ENCODE measurements at places on chromosomes 6 and 20.

- peaks cover 4% of the 10 kb centered on the region for H3K36me3 ChIP-seq
- peaks cover 59% of the 10 kb centered on the region for H3K4me1 ChIP-seq
These were observed 104.3 kb upstream of the BEND6 start for GRCh38 chr6:56850626-56851025.

- no peak for DNase-seq
- H3K4me1 ChIP-seq = peaks cover 10% of the 10 kb centered on the region
- H3K27me3 ChIP-seq = no peaks in the 10 kb centered on the region
- no peak overlapping the region for H3K4me3 ChIP-seq
These were observed 53.6 kb upstream of the SIRPA start for GRCh38 chr20:1841554-1842140.

- peaks cover 47% of the 10 kb centered on the region for H3K27me3 ChIP-seq
- no peaks in the 10 kb centered on the region for H3K36me3 ChIP-seq
- no peak overlapping the region for H3K27ac ChIP-seq
- H3K4me3 ChIP-seq = no peak overlapping the region
- DNase-seq = no peak
- H3K4me1 ChIP-seq = peaks cover 36% of the 10 kb centered on the region
These were observed 2.9 kb upstream of the MDFI start for GRCh38 chr6:41635365-41635764.

DNA sequence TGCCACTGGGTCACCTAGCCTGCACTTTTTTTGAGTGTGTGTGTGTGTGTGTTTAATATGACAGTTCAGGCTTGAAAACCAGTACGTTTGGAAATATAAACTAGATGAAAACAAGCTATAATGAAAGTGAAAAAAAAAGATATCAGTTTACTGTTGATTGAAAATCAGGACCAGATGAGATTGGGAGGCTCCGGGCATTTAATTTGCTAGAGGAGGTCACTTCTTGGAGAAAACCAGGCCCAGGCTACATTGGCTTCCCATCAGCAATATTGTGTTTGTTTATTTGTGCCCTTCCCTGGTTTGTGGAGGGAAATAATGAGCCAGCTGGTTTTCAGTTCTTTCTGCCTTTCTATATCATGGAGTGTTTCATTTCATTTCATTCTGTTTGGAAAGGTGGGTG is 246.6 kb upstream of the JAG1 start:
- peaks cover 7% of the 10 kb centered on the region for H3K4me1 ChIP-seq
- no peak overlapping the region for H3K4me3 ChIP-seq
- H3K36me3 ChIP-seq = no peaks in the 10 kb centered on the region
- no peak for DNase-seq
- H3K27ac ChIP-seq = no peak overlapping the region

- no peak overlapping the region for H3K27ac ChIP-seq
- peaks cover 15% of the 10 kb centered on the region for H3K27me3 ChIP-seq
- no peak for DNase-seq
- peaks cover 46% of the 10 kb centered on the region for H3K4me1 ChIP-seq
- no peaks in the 10 kb centered on the region for H3K36me3 ChIP-seq
These were observed 815 bp upstream of the ITPR3 start for GRCh38 chr6:33620158-33620855.

DNA sequence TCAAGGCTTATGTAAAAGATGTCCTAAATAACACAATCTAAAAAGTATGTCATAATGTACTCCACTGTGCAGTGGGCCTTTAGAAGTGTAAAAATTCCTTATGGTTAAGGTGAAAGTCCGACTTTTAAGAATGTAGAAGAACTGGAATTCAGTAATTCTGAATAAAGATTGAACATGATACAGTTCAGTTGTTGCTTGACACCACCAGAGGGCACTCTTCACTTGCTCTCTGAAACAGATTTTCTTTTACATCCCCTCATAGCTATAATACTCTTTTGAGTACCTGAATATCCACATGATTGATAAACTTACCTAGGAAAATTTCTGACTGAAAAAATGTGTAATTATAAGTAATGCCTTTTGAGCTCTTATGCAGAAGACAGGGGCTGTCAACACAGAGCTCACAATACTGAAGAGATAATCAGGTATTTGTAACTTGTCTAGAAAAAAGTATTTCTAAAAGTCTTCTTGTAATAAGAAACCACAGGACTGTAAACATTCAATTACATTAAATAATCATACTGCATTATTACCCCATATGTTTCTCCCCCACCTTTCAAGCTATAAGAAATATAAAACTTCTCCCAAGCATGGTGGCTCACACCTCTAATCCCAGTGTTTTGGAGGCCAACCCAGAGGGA is 92.1 kb downstream of the POPDC3 start:
- no peaks in the 10 kb centered on the region for H3K36me3 ChIP-seq
- no peak overlapping the region for H3K4me3 ChIP-seq
- H3K27me3 ChIP-seq = no peaks in the 10 kb centered on the region
- H3K27ac ChIP-seq = no peak overlapping the region

DNA sequence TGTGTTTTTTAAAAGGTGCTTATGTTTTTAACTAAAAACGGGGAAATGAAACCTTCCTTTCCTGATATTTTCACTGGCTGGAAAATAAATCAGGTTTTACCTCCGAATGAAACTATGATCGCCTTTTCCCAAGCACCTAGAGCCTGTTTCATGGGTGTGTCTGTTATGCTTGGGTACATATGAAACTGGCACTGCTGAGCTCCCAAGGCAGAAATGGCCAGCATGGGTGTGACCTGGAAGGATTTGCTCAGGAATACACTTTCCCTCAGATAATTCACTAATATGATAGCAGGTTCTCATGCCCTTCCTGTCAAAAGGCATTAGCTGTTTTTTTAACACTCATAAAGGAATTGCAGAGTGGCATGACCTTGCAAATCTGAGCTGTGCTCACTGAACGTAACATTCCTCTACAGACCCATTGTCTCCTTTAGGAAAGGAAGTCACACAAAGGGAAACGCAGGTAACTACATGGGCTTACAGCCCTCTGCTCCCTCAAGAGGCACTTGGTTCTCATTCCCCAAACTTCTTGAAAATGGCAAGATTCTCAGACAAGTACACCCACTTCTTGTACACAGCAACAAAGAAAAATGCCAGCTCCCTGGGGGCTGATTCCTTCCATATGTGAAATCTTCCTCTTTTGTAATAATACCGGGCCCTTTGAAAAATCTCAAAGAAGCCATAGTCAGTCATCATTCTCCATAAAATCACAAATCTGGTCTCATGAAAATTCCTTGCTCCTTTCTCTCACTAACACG is 72.7 kb downstream of the METTL24 start:
- H3K4me1 ChIP-seq = peaks cover 7% of the 10 kb centered on the region
- DNase-seq = no peak
- H3K27me3 ChIP-seq = no peaks in the 10 kb centered on the region
- H3K36me3 ChIP-seq = 0 out of 2 replicates have a peak, but pooled peaks cover 2% of the 10 kb centered on the region
- no peak overlapping the region for H3K27ac ChIP-seq

DNA sequence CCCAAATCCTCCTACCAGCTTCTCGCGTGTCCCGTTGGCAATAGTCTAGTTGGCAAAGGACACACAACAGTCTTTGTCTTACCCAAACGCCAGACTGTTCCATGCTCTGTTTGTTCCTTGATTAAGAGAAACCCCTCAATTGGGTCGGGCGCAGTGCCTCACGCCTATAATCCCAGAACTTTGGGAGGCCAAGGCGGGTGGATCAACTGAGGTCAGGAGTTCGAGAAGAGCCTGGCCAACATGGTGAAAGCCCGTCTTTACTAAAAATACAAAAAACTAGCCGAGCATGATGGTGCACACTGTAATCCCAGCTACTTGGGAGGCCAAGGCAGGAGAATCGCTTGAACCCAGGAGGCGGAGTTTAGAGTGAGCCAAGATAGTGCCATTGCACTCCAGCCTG is 153.7 kb downstream of the GRM4 start:
- no peak overlapping the region for H3K27ac ChIP-seq
- H3K36me3 ChIP-seq = 0 out of 2 replicates have a peak, but pooled peaks cover 2% of the 10 kb centered on the region
- peaks cover 15% of the 10 kb centered on the region for H3K4me1 ChIP-seq

DNA sequence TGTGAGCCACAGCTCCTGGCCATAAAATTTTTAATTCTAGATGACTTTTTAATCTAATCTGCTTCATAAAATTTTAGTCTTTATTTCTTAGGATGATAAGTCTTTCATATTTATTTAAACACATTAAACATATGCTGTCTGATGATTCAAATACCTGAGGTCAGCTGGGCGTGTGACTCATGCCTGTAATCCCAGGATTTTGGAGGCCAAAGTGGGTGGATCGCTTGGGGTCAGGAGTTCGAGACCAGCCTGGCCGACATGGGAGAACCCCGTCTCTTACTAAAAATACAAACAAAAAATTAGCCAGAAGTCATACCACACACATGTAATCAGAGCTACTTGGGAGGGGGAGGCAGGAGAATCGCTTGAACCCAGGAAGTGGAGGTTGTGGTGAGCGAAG is 53.1 kb downstream of the RBM24 start:
- peaks cover 7% of the 10 kb centered on the region for H3K36me3 ChIP-seq
- no peak overlapping the region for H3K27ac ChIP-seq
- H3K4me1 ChIP-seq = no peaks in the 10 kb centered on the region
- no peak for DNase-seq

- peaks cover 10% of the 10 kb centered on the region for H3K4me1 ChIP-seq
- H3K4me3 ChIP-seq = no peak overlapping the region
- H3K27ac ChIP-seq = no peak overlapping the region
- peaks cover 43% of the 10 kb centered on the region for H3K27me3 ChIP-seq
- DNase-seq = no peak
These were observed 46.0 kb upstream of the UST start for GRCh38 chr6:148700741-148701311.

GRCh38 chr6:5028921-5029320 is 25.1 kb upstream of the RPP40 start:
- DNase-seq = no peak
- H3K4me1 ChIP-seq = peaks cover 36% of the 10 kb centered on the region
- no peaks in the 10 kb centered on the region for H3K36me3 ChIP-seq
- peaks cover 18% of the 10 kb centered on the region for H3K27me3 ChIP-seq
- no peak overlapping the region for H3K4me3 ChIP-seq

- H3K27me3 ChIP-seq = no peaks in the 10 kb centered on the region
- no peak for DNase-seq
- no peak overlapping the region for H3K4me3 ChIP-seq
- H3K4me1 ChIP-seq = peaks cover 5% of the 10 kb centered on the region
- no peaks in the 10 kb centered on the region for H3K36me3 ChIP-seq
These were observed 295.1 kb downstream of the ALDH8A1 start for GRCh38 chr6:134654751-134655150.

DNA sequence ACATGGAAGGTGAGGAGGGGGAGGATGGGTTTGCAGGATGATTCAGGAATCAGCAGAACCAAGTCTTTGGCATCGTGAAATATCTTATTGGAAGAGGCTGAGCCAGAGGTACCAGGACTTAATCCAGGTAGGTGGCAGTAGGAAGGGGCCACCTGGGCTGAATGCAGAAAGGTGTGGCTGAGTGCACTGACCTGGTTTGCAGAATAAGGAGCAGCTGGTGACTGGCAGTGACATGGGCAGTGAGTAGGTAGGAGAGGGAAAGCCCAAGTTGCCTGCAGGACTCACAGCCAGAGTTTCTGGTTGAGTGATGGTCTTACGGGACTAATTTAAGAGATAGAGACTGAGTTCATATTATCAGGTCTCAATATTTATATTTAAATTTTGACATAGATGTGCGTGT is 1.1 kb upstream of the PBOV1 start:
- H3K27me3 ChIP-seq = no peaks in the 10 kb centered on the region
- H3K4me1 ChIP-seq = peaks cover 9% of the 10 kb centered on the region
- H3K27ac ChIP-seq = no peak overlapping the region
- H3K4me3 ChIP-seq = no peak overlapping the region
- DNase-seq = no peak
- H3K36me3 ChIP-seq = no peaks in the 10 kb centered on the region

GRCh38 chr6:156777577-156778453 is 637 bp downstream of the ARID1B start:
- no peaks in the 10 kb centered on the region for H3K36me3 ChIP-seq
- H3K4me3 ChIP-seq = peak overlapping the region; percentile 76
- peak overlapping the region; percentile 74 for H3K27ac ChIP-seq
- H3K4me1 ChIP-seq = peaks cover 63% of the 10 kb centered on the region
- peak; percentile 31 for DNase-seq

- peak overlapping the region; percentile 22 for H3K4me3 ChIP-seq
- H3K36me3 ChIP-seq = peaks cover 3% of the 10 kb centered on the region
- no peak for DNase-seq
- peaks cover 25% of the 10 kb centered on the region for H3K27me3 ChIP-seq
- H3K27ac ChIP-seq = no peak overlapping the region
These were observed 5.3 kb upstream of the FUCA2 start for GRCh38 chr6:143516690-143517446.

GRCh38 chr6:134230087-134230700 is 87.7 kb downstream of the SGK1 start:
- DNase-seq = no peak
- peaks cover 29% of the 10 kb centered on the region for H3K4me1 ChIP-seq
- H3K27ac ChIP-seq = peak overlapping the region; percentile 93
- H3K4me3 ChIP-seq = no peak overlapping the region
- H3K27me3 ChIP-seq = no peaks in the 10 kb centered on the region
- 0 out of 2 replicates have a peak, but pooled peaks cover 2% of the 10 kb centered on the region for H3K36me3 ChIP-seq

DNA sequence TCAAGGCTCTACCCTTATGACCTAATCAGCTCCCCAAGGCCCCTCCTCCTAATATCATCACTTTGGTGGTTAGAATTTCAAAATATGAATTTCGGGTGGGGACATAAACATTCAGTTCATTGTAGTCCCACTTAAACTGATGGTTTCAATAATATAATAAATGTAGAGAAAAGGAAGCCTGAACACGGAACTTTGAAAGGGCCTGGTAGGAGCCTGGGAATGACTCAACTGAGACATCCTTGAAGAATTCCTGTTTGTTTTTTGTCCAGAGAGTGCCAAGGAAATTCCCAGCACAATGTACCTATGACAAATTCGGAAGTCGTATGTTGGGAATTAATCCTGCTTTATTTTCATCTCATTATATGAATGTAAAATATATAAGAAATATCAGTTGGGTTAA is 457.9 kb downstream of the PLCB1 start:
- H3K27ac ChIP-seq = no peak overlapping the region
- no peak for DNase-seq
- no peaks in the 10 kb centered on the region for H3K36me3 ChIP-seq
- peaks cover 6% of the 10 kb centered on the region for H3K4me1 ChIP-seq
- H3K27me3 ChIP-seq = no peaks in the 10 kb centered on the region

- peaks cover 13% of the 10 kb centered on the region for H3K4me1 ChIP-seq
- H3K27ac ChIP-seq = no peak overlapping the region
- DNase-seq = no peak
- H3K36me3 ChIP-seq = no peaks in the 10 kb centered on the region
These were observed 56.0 kb downstream of the ISM1 start for GRCh38 chr20:13276945-13277541.

DNA sequence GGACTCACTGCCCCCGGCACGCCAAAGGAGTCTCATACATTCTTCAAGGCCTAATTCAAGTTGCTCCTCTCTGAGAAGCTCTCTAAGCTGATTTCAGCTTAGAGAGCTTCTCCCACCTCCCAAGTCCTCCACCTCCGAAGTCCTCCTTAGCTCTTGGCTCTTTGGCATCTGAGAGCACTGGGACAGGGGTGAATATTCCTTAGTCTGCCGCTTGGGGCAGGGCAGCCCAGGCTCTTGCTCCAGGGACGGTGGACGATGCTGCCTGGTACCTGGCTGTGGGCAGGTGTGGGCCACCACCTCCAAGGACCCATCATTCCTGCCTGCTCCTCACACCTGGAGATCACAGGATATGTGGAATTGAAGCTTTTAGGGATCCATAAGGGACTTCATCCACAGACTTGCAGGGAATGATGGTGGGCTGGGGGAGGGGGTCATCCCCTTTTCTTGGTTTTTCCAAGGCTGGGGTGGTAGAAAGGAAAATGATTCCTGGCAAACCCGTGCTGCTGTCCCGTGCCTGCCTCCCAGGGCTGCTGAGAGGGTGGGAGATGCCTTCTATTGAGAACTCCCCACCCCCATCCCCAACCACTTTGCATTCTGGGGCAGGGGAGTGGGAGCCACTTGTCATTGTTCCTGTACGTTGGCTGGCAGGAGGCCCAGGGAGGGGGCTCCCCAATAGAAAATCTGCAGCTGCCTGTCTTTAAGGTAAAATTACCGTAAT is 57.4 kb downstream of the ARHGAP40 start:
- H3K4me3 ChIP-seq = no peak overlapping the region
- DNase-seq = peak; percentile 76
- H3K27me3 ChIP-seq = peaks cover 54% of the 10 kb centered on the region
- peaks cover 17% of the 10 kb centered on the region for H3K4me1 ChIP-seq
- H3K36me3 ChIP-seq = no peaks in the 10 kb centered on the region

Data from WTC11 (cell line).